ENCODE measurements at places on chromosomes 5 and 9.
A peak's percentile ranks its signal among the peaks of the same experiment; 100 is the strongest.

DNA sequence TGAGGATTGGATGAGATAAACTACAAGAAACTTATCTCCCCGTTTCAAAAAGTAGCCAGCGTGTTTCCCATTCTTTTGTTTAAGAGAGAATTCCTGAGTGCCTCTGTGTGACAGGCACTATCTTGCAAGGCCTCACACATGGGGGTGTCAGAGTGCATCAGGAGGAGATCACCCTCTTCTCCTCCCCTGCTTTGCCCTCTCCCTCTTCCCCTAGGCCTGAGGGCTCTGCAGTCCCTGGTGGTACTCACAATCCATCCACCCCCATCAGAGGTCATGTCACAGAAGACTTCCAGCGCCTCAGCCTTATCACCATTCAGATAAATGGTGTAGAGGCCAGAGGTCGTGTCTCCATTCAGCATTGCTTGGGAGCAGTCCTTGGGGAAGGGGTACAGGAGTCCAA, 88.0 kb downstream of the TNC start:
- no peak for DNase-seq

GRCh38 chr9:94164806-94165549, 80.7 kb downstream of the PTPDC1 start:
- no peak for DNase-seq

DNA sequence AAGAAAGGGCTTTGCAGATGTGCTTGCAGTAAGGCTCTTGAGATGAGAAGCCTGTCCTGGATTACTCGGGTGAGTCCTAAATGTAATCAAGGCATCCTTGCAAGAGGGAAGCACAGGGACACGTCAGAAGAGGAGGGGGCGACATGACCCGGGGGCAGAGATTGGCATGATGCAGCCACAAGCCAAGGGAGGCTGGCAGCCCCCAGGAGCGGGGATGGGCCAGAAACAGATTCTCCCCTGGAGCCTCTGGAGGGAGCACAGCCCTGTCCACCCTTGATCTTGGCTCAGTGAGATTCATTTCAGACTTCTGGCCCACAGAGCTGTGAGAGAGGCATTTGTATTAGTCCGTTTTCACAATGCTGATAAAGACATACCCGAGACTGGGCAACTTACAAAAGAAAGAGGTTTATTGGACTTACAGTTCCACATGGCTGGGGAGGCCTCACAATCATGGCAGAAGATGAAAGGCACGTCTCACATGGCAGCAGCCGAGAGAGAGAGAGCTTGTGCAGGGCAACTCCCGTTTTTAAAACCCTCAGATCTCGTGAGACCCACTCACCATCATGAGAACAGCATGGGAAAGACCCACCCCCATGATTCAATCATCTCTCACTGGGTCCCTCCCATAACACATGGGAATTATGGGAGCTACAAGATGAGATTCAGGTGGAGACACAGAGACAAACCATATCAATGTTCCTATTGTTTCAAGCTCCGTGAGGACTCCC, 76.1 kb downstream of the ADAMTS2 start:
- DNase-seq, result no peak

- no peak for DNase-seq
These were observed 267.4 kb downstream of the CHSY3 start for GRCh38 chr5:130171699-130172098.

DNA sequence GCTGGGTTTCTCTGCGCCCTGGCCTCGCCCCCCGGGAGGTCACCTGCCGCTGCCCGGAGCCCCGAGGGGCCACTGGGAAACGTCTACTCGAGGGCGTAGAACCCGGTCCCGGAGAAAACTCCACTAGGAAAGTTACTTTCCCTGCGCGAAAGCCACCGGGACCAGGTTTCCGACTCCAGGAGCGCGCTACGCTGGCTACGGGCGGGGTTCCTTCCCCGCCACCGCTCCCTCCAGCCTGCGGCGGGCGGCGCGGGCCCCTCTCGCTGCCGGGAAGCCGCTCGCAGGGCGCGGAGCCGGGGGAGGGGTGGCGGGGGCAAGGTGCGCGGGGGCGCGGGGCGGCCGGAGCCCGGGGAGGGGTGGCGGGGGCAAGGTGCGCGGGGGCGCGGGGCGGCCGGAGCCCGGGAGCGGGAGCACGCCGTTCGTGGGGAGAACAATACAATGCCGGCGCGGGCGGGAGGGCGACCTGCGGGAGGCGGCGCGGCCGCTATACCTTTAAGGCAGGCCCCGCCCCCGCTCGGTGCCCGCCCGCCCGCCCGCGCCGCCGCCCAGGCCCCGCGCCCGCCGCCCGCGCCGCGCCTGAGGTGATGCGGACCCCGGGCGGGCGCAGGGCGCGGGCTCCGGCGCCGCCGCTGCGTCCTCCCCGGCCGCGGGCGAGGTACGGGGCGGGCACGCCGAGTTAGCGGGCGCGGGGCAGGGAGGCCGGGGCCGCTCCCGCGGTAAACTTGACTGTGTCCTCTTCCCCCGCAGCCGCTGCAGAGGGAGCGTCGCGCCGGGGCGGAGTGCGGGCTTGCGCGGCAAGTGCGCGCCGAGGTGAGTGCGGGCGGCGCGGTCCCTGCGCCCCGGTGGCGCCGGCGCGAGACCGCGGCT, 278.1 kb downstream of the AOPEP start:
- no peak for DNase-seq

DNA sequence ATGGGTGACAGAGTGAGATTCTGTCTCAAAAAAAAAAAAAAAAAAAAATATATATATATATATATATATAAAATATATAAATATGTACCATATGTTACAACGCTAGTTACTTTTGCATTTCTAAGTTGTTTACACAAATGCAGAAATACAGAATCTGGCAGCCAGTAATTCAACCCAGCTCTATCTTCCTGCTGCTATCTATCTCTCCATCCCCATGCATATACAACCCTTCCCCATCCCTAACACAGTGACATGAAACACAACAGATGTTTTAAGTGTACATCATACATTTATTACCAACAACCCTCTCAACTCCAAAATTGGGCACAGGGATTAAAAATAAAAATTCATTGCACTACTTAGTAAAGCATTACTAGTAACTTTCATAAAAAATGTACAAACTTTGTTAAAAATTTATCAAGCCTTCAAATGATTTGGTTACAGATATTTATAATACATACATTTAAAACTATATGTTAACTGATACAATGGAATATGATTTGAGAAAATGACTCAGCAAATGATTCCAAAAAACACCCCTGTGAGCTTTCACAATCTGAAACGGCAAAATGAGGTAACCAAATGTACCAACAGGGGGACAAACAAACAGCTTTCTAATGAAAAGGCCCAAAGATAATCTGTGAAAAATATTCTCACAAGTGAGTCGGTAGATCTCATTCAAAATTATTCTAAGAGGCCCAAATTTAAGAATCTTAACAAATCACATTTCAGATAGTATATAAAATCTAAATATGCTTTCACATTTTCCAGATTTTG, 63.8 kb downstream of the RNF38 start:
- no peak for DNase-seq

DNA sequence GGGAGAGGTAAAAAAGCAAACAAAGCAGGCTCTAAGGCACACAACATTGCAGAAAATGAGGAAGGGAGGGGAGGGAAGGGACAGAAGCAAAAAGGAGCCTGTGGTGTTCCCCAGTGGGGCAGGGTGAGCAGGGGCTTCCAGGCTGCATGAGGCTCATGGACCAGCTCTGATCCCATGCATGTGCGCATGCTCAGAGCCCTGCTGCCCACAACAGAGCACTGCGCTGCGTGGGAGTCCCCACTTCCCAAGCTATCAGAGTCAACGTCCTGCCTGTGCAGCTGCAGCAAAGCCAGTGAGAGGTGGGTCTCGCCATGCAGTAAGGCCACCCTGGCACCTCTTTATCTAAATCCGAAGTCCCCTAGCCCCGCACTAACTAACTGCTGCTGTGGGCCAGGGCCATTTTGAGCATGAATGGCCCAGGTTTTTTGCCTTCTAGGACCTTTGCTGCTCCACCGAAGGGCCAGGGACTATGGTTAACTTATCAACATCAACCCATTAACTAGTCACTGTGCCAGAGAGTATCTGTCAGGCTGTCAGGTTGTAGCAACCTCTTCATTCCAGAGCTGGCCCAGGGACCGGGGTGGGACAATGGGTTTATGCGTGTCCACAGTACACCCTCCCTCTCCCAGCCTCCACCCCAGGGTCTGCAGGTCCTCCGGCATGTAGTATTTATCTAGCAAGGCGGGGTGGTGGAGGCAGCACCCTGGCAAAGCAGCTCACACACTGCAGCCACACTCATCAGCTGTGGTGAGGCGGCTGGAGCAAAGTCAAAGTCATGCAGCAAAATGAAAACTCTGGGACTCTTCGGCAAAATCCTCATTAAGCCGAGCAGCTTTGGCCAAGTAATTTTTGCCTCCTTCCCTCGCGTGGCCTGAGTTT, 123.6 kb downstream of the SAXO1 start:
- no peak for DNase-seq

DNA sequence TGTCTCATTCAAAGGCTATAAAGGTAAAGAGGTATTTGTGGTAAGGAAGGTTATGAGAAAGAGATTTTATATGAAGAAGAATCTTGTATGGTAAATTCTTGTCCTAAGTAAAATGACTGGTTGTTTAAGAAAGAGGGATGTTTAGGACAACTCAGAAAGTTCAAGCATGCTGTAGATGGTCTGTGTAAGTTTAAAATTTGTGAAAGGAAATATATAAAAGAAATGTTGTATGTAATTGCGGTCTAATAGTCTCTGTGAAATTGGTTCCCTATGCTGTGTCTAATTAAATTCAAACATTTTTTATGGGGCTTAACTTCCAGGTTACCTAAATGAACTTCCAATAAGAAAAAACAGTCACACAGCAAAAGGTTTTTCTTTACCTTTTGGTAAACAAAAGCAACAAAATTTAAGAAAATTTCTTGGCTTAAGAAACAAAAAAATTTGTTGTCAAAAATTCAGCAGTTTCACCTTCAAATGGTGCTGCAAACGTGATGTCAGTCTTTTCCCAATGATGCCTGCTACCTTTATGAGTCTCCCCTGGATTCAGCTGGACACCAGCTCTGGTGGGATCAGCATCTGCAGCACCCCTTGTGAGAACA, 83.0 kb upstream of the FCN1 start:
- DNase-seq, result no peak

- DNase-seq, result no peak
These were observed 255.0 kb downstream of the EFNA5 start for GRCh38 chr5:107415762-107416161.

- DNase-seq, result no peak
These were observed 593.4 kb upstream of the RGMB start for GRCh38 chr5:98179791-98180755.

DNA sequence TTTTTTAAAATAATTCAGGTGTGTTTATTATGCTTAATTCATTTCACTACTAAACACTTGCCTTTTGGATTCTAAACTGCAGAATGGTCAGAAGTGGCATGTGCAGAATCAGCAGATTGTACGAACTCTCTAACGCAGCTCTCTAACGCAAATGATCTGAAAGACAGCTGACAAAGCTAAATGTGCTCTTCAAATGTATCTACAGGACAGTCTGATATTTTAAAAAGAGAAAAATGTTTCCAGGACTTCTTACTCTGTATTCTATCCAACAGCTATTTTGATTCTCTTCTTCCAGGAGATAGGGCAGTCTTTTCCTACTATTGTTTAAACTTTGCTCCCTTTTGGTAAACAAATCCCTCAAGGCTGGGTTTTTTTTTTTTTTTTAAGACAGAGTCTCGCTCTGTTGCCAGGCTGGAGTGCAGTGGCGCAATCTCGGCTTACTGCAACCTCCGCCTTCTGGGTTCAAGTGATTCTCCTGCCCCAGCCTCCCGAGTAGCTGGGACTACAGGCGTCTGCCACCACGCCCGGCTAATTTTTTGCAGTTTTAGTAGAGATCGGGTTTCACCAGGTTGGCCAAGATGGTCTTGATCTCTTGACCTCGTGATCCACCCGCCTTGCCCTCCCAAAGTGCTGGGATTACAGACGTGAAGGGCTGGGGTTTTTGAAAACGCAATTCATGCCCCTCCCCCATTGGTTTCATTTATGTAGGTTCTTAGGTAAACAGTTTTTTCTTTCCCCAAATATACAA, 1.2 kb downstream of the NMRK1 start:
- DNase-seq, result no peak

GRCh38 chr9:34599546-34599945, 10.0 kb upstream of the CNTFR start:
- no peak for DNase-seq

DNA sequence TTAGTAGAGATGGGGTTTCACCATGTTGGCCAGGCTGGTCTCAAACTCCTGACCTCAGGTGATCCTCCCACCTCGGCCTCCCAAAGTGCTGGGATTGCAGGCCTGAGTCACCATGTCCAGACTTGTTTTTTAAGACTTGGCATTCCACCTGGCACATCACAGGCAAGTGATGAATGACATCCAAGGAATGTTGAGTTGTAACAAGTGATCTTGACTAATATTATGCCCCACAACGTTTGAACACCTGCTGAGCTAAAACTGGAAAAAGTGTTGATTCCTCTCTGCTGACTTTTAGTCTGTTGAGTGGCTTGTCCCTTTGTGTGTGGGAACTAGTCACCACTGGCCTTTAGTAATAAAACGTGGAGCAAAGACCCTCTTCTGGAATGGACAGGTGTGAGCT, 54.6 kb downstream of the SUB1 start:
- no peak for DNase-seq

DNA sequence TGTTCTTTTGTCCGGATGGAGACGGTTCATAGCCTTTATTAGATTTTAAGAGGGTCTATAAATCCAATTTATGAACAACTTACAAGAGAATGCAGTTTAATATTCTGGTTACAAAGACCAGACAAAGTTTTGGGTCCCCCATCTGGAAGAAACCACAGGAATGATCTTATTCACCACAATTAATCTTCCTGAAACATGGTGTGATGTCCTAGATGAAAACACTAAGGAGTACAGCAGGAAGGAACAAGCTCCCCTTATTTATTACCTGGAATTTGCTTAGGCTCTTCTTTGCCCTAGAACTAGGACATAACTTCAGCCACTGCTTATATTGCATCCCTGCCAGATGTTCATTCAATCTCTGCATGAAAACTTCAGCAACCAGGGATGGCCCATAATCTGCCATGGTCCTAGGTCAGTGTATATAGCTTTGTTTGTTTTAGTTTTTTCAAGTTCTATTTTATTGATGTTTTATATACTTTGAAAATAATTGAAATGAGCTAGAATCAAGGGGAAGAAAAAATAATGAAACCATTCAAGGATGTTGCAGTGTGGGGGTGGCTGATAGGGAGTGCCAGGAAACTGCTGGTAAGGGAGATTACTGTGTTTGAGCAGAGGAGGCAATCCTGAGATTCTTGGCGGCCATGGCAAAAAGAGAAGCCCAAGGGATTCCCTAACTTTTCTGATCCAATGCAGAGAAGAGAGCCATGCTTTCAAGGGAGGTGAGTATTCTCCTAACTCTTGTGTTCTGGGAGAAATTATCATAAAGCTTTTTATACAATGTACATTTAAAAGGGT, 16.8 kb downstream of the TXNDC8 start:
- DNase-seq, result no peak

GRCh38 chr9:70160686-70161600, 97.8 kb upstream of the SMC5 start:
- no peak for DNase-seq

DNA sequence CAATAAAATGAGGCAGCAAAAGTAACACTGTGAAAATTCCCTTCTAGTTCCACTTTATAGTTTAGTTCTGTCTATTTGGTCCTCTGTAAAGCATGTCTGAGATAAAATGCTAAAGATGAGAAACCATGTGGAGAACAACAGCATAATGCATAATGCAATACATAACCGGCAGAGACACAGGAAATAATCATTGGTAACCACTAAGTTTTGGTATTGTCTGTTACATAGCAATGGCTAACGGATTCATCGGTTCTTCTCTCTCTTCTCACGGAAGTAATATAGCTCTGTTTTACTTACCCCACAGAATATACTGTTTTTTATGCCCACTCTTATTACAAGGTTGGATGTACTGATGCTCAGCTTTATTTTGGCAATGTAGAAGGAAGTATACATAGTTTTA, 158.9 kb downstream of the FAM174A start:
- DNase-seq, result no peak

GRCh38 chr5:95669540-95669939, 13.3 kb downstream of the SPATA9 start:
- DNase-seq, result peak; percentile 98
